ENCODE measurements at places on chromosomes 5 and 9.
A peak's percentile ranks its signal among the peaks of the same experiment; 100 is the strongest.

DNA sequence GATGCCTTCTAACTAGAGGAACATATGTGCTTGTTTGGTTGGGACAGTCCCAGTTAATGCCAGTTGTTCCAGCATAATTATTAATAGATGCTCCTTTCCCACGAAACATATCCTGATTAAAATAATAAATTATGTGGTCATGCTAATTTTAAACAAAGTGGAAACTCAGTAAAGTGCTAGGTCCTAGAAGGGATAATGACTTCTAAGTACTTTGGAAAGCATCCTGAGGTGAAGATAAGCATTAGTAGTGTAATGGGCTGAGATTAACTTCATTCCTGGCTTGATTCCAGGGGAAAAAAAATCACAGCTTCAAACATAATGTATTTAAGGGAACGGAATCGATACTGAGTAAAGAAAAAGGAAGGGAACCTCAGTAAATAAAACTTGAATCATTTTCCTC is 213.7 kb upstream of the SNX2 start:
- DNase-seq: no peak

DNA sequence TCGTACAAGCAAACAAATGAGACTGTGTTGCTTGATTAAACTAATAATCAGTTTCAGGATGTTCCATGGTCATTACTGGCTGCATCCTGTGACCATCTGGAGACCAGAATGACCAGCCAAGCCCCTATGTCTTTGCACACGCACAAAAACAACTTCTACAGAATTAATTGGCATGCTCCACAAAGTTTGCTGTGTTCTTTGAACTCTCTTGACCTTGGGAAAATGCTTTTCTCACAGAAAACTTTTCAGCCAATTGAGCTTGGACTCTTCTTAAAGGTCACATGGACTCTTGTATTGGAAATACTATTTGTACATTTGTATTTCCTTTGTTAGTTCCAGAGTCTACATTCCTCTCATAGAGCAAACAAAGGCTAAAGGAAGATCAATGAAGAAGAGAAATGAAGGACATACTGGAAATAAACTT is 147.8 kb downstream of the ARRDC3 start:
- no peak for DNase-seq

GRCh38 chr9:121962421-121962820 is 130.7 kb downstream of the TTLL11 start:
- no peak for DNase-seq

- no peak for DNase-seq
Measured at GRCh38 chr5:119315516-119315949, 40.3 kb upstream of the TNFAIP8 start.

DNA sequence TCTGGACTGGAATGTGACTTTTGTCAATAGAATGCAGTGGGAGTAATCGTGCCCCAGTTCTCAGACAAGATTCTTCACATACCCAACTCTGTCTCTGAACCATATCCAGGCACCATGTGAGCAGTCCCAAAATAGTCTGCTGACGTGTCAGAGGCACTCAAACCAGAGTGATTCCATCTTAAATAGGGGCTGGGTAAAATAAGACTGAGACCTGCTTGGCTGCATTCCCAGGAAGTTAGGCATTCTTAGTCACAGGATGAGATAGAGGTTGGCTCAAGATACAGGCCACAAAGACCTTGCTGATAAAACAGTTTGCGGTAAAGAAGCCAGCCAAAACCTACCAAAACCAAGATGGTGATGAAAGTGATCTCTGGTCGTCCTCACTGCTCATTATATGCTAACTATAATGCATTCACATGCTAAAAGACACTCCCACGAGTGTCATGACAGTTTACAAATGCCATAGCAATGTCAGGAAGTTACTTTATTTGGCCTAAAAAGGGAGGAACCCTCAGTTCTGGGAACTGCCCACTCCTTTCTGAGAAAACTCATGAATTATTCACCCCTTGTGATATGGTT is 16.9 kb upstream of the PLCXD3 start:
- DNase-seq: no peak

- DNase-seq: no peak
Measured at GRCh38 chr9:87381050-87381711, 116.5 kb upstream of the DAPK1 start.

DNA sequence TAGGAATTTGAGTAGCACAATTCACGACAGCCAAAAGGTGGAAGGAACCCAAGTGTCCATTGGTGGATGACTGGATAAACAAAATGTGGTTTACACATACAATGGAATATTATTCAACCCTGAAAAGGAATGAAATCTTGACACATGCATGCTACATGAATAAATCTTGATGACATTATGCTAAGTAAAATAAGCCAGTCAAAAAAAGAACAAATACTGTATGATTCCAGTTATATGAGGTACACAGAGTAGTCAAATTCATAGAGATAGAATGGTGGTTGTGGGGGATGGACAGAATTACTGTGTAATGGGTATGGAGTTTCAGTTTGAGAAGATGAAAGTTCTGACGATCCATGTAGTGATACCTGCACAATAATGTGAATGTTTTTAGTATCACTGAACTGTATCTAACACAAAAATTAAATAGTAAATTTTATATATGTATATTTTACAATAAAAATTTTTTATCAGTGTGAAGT is 117.7 kb upstream of the GNA14 start:
- DNase-seq: no peak

- peak; percentile 3 for DNase-seq
Measured at GRCh38 chr5:79573983-79574890, 38.0 kb upstream of the TENT2 start.
